ENCODE measurements at places on chromosomes 2 and 18. TPM values are rescaled to one million over a fixed set of nuclear protein-coding genes. Genes with fewer than 3 reads are reported as not detected.

DNA sequence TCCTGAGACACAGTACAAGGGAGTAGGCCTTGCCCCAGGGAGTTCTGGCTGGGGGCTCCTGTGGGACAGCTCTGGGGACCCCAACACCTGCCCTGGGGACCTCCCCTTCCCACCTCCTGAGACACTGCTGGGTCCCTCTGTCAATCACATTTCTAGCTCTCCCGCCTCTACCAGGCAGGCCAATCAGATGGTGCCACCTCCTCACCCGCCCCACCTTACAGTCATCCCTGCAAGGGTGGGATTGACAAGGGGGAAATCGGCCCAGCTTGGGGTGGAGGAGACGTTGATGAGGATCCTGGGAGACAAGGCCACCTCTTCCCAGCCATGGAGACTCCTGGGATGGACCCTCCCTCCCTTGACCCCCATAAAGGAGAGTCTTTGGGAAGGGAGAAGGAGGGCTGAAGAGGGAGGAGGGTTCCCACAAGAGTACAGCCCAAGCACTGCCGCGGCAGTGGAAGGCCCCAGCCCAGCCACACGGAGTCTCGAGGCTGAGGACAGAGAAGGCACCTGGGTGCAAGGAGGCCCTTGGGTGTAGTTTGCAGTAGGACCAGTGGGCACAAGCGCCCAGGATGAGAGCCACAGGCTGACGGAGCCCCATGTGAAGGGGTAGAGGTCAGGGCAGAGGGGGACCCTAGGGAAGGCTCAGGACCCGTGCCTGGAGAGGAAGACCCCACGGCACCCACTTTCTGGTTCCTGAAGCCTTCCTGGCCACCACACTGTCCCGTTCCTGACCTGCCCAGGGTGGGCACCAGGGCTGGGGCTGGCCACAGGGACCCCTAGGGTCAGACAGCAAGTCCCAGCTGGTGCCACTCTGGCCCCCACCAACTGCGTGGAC lies 109.9 kb upstream of the OTOS start:
- DNase-seq, result no peak

DNA sequence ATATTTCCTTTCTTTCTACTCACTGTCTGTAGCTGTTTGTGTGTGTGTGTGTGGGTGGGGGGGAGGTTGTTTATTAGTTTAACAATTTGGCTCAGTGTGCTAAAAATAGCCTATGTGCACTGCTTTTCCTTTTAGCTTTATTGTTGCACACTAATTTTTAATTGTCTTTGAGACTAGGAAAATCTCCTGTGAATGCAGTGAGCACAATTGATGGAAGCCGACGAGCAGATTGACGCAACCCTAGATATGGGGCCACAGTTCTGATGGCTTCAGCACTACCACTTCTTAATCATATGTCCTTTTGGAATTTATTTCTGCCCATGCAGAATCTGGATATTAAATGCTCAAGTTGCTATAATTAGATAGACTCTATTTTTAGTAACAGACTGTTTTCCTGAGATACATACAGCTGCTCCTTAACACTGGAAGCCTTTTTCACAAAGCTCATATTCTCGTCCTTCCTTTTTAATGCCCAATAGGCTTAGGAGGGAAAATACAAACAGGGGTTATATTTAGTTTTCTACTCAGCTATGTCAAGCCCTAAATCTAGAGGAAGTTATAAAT lies 109.1 kb downstream of the IRS1 start:
- no peak for DNase-seq

- DNase-seq, result peak; percentile 66
Observed at GRCh38 chr2:138090330-138090729, 126.1 kb downstream of the HNMT start.

GRCh38 chr2:229578052-229578846 lies 136.1 kb downstream of the DNER start:
- no peak for DNase-seq

GRCh38 chr2:199910338-199911051 lies 598 bp upstream of the C2orf69 start:
- DNase-seq, result no peak

DNA sequence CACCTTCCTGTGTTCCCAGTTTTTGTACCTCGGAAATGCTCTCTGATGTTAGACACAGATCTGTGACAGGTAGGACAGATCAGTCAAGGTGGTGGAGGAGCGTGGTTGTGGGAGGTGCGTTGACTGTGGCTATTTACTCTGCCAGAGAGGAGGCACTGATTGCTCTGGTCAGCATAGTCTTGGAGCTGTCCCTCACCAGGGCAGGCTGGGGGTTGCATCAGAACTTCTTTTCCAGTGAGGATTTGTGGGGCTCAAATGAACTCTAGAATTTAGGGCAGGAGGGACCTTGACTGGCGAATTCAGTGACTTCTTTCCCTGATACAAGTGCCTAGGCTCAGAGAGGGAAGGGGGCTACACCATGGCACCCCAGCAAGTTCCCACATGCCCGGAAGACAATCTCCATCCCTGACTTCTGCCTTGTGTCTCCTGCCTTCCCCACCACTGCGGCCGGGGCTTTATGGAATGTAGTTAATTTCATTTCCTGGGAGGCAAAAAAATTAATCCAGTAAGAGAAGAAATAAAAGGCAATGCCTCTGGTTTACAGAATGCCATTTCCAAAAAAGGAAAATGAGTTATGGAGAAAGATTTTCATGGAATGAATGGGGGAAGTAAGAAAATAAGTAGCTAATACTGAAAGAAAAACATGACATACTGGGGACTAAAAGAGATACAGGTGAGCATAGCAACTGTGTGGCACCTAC lies 26.1 kb downstream of the NIFK start:
- no peak for DNase-seq

- no peak for DNase-seq
Observed at GRCh38 chr2:118954297-118955060, 12.5 kb downstream of the MARCO start.

GRCh38 chr2:239065962-239066361 lies 218.1 kb downstream of the TWIST2 start:
- DNase-seq, result no peak

DNA sequence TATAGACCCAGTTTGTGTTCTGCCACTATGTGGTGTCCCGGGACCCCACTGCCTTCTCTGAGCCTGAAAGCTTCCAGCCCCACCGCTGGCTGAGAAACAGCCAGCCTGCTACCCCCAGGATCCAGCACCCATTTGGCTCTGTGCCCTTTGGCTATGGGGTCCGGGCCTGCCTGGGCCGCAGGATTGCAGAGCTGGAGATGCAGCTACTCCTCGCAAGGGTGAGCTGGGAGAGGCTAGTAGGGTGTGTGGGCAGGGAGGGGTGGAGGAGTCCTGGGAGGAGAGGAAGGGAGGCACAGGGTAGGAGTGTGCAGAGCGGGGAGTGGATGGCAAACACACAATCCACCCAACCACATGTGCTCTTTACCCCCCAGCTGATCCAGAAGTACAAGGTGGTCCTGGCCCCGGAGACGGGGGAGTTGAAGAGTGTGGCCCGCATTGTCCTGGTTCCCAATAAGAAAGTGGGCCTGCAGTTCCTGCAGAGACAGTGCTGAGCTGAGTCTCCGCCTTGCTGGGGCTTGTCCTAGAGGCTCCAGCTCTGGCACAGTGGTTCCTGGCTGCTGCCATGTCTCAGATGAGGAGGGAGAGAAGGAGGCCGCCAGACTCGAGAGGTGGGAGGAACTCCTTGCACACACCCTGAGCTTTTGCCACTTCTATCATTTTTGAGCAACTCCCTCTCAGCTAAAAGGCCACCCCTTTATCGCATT lies 16.9 kb downstream of the PRKAG3 start:
- no peak for DNase-seq

DNA sequence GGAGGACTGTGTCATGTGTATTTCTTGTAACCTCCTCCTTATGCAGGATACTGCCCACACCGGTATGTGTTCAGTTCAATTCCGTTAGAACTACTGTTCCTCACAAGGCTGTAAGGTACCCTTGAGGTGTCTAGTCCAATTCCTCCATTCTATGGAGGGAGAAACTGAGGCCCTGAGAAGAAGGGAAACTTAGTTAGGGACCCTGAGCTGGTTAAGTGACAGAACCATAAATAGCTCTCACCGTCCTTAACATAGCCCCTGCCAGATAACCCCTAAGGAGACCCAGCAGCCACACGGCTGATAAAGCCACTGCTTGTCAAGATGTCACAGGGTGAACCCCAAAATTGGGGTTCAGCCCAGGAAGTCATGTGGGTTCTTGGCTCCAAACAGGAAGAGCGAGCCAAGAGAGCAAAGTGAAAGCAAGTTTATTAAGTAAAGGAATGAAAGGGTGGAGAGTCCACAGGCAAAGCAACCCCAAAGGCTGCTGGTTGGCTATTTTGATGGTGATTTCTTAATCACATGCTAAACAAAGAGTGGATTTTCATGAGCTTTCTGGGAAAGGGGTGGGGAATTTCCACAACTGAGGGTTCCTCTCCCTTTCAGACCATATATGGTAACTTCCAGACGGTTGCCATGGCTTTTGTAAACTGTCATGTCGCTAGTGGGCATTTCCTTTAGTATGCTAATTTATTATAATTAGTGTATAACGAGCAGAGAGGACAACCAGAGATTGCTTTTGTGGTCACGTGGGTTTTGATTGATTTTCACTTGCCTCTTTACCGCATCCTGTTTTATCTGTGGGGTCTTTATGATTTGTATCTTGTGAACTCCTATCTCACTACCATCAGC lies 83.4 kb upstream of the RTN4 start:
- DNase-seq, result peak; percentile 76

DNA sequence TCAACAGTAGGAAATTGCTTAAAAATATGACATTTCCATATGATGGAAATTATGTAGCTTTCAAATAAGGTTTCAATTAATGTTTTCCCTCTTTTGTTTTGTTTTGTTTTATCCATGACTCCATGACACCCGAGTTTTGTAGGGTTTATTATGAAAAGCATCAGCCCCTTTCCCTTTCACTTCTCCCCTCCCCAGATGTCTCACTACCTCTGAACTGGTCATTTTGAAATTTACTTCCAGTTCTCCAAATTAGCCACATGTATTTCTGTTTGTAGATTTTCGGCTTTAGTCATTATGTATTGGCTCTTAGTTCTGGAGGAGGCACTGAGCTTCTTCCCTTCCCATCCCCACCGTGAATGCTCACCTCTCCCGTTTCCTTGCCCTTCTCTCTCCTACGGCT lies 18.6 kb upstream of the VPS4B start:
- no peak for DNase-seq

DNA sequence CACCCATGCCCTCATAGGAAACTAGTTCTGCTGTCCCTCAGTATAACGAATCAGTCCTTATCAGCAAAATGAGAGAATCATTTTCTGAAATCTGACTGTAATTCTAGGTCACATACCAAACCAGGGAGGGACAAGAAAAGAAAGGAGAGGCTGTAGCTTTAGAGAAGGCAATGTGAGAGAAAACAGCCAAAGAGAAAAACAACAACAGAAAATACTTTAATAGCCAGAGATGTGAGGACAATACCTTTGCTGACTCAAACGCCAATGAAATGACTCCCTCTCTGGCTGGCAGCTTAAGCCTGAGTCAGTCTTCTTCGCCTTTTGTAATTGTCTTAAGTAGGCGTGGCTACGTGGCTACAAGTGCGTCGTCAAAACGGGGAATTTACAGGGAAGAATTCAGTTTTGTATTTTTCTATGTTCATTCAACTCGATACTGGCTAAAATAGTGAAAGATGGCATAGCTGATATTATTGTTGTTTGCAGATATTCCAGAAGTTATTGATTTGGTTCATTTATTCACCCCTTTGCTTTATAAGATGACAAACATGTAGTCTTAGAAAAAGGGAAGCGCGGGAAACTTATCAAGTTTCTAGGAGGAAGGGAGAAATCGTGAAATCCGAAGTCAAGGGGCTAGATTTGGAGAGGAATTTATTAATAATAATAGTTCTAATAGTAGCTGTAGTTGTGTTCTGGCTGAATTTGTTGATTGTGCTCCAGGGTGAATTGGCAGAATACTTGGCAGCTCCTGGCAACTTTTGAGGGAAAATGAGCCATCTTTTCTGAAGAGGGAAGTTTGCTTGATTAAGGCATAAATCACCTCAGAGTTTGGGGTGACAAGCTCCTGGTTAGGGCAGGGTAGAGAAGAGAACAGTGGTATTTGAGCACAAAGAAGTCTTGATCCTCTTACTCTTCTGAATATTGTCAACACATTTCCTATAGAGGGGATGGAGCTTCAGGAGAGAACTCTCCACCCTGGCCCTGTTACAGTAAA lies at the start of gene IL1A:
IL1A (minus strand) TSS at position 295 of the 991 bp plus-strand sequence. CDS start 723 bp downstream, outside the sequence.
- peak; percentile 90 for DNase-seq

GRCh38 chr2:11280713-11281112 lies 63.7 kb downstream of the ROCK2 start:
- no peak for DNase-seq

DNA sequence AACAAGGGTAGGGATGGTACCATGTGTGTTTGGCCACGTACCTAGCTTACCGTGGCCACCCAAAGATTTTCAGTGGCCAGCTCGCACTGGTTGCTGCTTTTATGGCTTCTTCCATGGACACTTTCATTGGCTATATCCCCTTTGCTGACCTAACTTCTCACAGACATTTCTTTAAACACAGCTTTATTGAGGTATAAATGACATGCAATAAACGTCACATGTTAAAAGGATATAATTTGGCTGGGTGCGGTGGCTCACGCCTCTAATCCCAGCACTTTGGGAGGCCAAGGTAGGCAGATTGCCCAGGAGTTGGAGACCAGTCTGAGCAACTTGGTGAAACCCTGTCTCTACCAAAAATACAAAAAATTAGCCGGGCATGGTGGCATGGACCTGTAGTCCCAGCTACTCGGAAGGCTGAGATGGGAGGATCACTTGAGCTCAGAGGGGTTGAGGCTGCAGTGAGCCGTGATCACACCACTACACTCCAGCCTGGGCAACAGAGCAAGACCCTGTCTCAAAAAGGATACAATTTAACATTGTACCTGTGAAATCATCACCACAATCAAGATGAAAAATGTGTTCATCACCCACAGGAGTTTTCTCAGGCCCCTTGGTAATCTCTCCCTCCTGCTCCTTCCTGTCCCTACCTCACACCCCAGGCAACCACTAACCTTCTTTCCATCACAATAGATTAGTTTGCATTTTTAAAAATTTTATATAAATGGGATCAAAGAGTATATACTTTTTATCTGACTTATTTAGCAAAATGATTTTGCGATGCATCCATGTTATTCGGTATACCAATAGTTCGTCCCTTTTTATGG lies 127.8 kb upstream of the PPP1CB start:
- DNase-seq, result no peak

- no peak for DNase-seq
Observed at GRCh38 chr18:61572871-61573270, 239.6 kb downstream of the CDH20 start.

GRCh38 chr2:104078431-104079157 lies 775.3 kb upstream of the POU3F3 start:
- DNase-seq, result no peak

- no peak for DNase-seq
Observed at GRCh38 chr2:231260442-231261208, 62.2 kb downstream of the ARMC9 start.

- no peak for DNase-seq
Observed at GRCh38 chr2:180553094-180553715, 427.2 kb upstream of the UBE2E3 start.

The MYO7B gene
- polyA plus RNA-seq, result 0.11 TPM

The DCDC2C gene
- polyA plus RNA-seq, result not detected

The TSPYL6 gene
- polyA plus RNA-seq, result not detected

The SERPINB10 gene
- 0.73 TPM for polyA plus RNA-seq

The AMER3 gene
- polyA plus RNA-seq, result not detected

The TTR gene
- not detected for polyA plus RNA-seq

The SLC5A7 gene
- not detected for polyA plus RNA-seq

The SH3RF3 gene
- polyA plus RNA-seq, result 0.07 TPM

The POTEJ gene
- not detected for polyA plus RNA-seq

The TCF23 gene
- 0.02 TPM for polyA plus RNA-seq

The CRYGD gene
- not detected for polyA plus RNA-seq
